ENCODE measurements at places on chromosomes 1 and 21. TPM values are rescaled to one million over a fixed set of nuclear protein-coding genes. Genes with fewer than 3 reads are reported as not detected.

The PTPN7 gene
- 0.20 TPM for polyA plus RNA-seq

The CYB5RL gene
- polyA plus RNA-seq: 14.8 TPM

The HSPB7 gene
- polyA plus RNA-seq: 0.19 TPM

The CD48 gene
- polyA plus RNA-seq: not detected

DNA sequence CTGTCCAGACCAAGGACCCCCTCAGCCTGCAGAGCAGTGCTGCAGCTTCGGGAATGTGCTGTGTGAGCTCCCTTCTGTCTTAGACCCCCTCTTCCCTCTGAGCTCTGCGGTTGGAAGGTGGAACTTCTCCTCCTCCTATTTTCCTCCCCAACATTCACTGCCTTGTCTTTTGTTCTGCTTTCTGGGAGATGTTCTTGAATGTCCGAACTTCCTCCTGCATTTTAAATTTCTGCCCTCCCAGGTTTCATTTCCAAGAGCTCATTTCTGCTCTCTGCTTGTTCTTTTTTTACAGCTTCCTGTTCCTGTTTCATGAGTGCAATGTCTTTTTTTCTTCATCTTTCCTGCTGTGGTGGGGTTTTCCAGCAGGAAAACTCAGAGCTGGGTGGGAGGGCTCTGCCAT lies 29.3 kb downstream of the RRP1 start:
- no peak for DNase-seq

DNA sequence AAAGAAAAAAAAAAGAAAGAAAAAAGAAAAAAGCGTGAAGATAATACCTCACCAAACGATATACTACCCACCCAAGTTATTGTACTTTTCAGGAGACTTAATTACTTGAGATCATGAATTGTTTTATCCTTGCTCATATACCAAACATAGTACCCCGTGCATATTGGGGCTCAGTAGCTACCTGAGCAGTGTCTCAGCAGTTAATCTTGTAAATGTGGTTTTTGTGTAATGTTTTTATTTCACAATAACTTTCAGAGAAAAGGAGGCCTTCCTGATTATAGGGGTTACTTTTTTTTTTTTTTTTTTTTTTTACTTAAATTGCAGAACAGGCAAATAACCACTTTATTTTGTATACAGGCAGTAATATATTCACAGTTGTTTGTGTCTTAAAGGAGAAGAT lies 80.3 kb downstream of the OSBPL9 start:
- no peak for DNase-seq

GRCh38 chr1:105632342-105633196 lies 1423.9 kb upstream of the PRMT6 start:
- no peak for DNase-seq

DNA sequence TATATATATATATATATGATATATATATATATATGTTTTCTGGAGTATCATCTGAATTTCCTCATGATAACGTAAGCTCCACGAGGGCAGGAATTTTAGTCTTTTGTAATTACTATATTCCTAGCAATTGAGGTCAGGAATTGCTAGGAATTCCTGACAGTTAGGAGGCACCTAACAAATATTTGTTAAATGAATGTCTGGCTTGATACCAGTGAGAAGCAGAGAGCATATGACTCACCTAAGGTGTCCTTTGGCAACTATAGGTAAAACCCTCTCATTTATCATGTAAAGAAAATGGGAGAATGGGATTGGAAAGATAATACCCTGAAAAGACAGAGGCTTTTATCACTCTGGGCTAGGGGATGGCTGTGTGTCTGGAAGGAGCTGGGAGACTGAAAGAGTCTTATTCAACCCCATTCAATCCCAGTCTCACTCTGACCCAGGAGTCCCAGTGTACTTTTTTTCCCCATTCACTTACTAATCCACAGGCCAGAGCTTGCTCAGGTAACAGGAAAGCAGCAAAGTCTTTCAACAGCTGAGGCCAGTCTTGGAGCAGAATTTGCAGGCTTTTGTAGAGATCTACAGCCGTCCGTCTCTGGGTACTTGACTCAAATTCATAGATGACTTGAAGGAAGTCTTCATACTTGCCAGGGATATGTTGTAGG lies 71.2 kb downstream of the DAP3 start:
- DNase-seq: no peak

DNA sequence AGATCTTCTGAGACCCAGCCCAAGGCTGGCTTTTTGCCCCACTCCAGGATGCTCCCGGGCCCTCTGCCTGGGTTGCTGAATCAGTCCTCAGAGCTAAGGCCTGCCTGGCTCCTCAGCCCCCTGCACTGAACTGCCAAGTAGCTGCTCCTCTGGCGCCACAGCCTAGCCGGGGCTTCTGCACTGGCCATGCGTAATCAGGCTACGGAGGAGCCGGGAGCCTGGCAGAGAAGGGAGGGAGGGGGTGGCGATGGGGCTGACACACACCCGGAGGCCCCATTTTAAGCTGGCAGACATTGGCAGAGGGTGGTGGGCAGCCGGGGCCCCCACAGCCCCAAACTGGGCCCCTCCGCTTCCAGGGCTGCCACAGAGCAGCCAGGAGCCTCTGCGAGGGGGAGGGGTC lies 38.7 kb downstream of the ALPL start:
- no peak for DNase-seq

- no peak for DNase-seq
Measured at GRCh38 chr1:187032982-187033692, 204.4 kb downstream of the PLA2G4A start.

DNA sequence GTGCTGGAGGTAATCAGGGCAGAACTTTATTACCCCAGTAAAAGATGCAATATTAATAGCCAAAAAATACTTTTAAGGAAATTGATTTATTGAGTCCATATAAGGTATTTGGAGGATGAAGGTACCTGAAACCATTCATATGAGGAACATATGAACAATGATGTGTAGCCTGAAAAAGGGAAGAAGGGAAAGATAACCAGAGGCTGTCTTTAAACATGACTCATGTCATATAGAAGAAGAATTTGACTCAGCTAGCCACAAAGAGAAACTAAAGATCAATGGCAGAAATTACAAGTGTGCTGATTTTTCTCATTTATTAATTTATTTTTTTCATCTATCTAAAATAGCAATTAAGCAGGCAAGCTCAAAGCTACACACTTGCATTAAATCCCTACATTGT lies 136.2 kb upstream of the DUSP10 start:
- no peak for DNase-seq

DNA sequence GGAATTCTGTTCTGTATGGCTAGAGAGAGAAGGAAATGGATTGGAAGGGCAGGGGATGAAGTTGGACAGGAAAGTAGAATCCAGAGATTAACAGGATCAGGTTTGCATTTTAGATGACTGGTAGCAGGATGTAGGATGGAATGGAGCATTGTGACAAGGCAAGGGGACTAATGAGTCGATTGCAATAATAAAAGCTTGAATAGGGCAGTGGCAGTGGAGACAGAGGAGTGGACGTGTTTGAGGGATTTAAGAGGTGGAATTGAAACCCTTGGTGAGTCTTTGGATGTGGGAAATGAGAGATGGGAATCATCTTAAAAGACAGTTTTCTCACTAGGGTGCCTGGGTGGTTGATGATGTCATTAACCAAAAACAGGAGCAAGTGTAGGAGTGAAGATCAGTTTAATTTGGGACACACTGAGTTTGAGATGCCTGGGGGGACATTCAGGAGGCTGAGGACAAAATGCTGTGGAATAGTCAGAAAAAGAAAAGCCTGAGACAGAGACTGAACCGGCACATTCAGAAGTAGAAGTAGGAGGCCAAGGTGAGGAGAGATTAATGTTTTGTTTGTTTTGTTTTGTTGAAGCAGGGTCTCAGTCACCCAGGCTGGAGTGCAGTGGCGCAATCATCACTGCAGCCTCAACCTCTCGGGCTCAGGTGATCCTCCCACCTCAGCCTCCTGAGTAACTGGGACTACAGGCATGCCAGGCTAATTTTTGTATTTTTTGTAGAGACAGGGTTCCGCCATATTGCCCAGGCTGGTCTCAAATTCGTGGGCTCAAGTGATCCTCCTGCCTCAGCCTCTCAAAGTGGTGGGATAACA lies 29.1 kb upstream of the C1orf146 start:
- no peak for DNase-seq

- DNase-seq: no peak
Measured at GRCh38 chr1:243596431-243597062, 253.5 kb downstream of the AKT3 start.

All from H1 (cell line).